Activated CD8-positive, alpha-beta memory T cell treated with anti-CD3 and anti-CD28 coated beads for 1 hour (primary cell): ENCODE measurements at places on chromosomes 3 and 15.

- no peak for DNase-seq
Measured at GRCh38 chr3:22228705-22229104, 477.7 kb upstream of the ZNF385D start.

- no peak for DNase-seq
Measured at GRCh38 chr15:71129669-71130068, 14.4 kb downstream of the THSD4 start.

DNA sequence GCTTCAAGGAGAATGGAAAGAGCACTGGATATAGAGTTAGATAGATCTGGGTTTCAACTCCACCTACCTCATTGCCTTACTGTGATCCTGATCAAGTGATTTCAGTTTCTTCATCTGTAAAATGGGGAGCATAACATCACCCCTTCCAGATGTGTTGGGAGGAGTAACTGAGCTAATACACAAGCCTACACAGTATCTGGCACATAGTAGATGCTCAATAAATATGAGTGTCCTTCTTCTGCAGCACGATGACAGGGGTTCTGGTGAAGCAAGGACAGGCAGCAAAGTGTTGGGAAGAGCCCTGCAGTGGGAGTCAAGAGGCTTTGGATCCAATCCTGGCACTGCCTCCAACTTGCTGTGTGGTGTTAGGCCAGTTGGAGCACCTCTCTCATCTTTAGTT is 270.0 kb downstream of the UACA start:
- DNase-seq = no peak

- DNase-seq = no peak
Measured at GRCh38 chr3:116350119-116350733, 95.1 kb downstream of the LSAMP start.

GRCh38 chr3:175518459-175518858 is 659.3 kb downstream of the NAALADL2 start:
- DNase-seq = no peak

GRCh38 chr15:76185716-76186115 is 125.6 kb downstream of the ETFA start:
- no peak for DNase-seq

DNA sequence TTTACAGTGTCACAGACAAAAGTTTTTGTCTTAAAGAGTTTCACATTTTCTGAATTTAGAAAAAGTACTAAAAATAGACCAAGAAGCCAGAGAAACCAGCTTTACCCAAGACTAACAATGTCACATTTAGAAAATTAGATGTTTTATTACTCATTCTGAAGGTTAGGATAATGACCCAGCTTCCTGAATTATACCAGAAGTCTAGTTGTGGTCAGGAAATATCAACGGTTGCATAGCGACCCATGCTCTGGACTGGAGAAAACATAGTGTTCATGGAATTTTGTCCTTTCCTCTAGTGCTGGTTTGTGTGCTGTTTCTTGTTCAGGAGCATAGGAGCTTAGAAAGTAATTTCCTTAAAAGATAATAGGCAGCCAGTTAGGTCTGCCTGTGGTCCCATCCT is 59.0 kb downstream of the DPPA2 start:
- DNase-seq = no peak

GRCh38 chr15:40487816-40488682 is 17.3 kb downstream of the CHST14 start:
- DNase-seq = no peak
